Activated CD8-positive, alpha-beta memory T cell treated with anti-CD3 and anti-CD28 coated beads, Interleukin-2, amount 10 ng/mL, durations not matched to agents 7 days and 5 days (primary cell): ENCODE measurements at places on chromosomes 11 and 22. TPM values are rescaled to one million over a fixed set of nuclear protein-coding genes. Genes with fewer than 3 reads are reported as not detected.

Gene FGF19
- not detected for total RNA-seq

Gene PGR
- not detected for total RNA-seq

GRCh38 chr11:132024587-132025295 is 654.3 kb downstream of the NTM start:
- DNase-seq, result no peak
- no peak overlapping the region for H3K27ac ChIP-seq
- no peaks in the 10 kb centered on the region for H3K36me3 ChIP-seq
- no peaks in the 10 kb centered on the region for H3K27me3 ChIP-seq

DNA sequence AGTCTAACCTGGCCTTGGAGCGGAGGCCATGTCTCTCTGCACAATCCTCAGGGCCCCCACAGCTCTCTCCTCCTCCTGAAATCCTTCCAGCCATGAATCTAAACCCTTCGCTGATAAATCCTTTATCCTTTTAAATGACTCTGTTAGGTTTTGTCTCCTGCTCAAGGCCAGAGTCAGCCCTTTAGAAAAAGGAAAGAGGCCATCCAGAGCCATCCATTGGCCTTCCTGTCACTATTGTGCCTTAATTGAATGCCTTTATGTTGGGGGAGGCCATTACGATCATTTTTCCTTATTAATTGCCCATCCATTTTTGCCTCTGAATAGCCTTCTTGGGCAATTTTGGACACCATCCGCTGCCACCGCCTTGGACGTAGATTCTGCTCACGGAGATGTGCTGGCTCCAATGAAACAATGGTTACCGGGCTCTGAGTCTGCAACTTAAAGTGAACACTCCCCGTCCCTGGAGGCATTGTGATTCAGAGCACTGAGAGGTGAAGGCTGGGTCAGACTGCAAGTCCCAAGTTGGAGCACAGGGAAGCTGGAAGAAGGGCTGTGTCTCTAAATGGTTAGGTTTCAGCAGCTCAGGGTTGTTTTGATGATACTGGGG is 213.0 kb upstream of the E2F8 start:
- DNase-seq, result no peak
- no peaks in the 10 kb centered on the region for H3K36me3 ChIP-seq
- H3K27ac ChIP-seq, result no peak overlapping the region
- H3K27me3 ChIP-seq, result peaks cover 23% of the 10 kb centered on the region
- no peaks in the 10 kb centered on the region for H3K4me1 ChIP-seq

- DNase-seq, result no peak
- H3K27ac ChIP-seq, result no peak overlapping the region
- peaks cover 8% of the 10 kb centered on the region for H3K27me3 ChIP-seq
Observed at GRCh38 chr11:36016263-36016662, 72.4 kb downstream of the LDLRAD3 start.

- peaks cover 51% of the 10 kb centered on the region for H3K4me1 ChIP-seq
- no peaks in the 10 kb centered on the region for H3K27me3 ChIP-seq
- no peak overlapping the region for H3K4me3 ChIP-seq
- DNase-seq, result peak; percentile 44
- no peak overlapping the region for H3K27ac ChIP-seq
- H3K36me3 ChIP-seq, result peaks cover 1% of the 10 kb centered on the region
Observed at GRCh38 chr11:45082744-45083543, 63.5 kb upstream of the PRDM11 start.
